Stimulated activated CD4-positive, alpha-beta T cell treated with anti-CD3 and anti-CD28 coated beads, Interleukin-15, amount 100 ng/mL, for 1 hour (primary cell): ENCODE measurements at places on chromosomes 3 and 15.

GRCh38 chr3:8457039-8457438, 44.6 kb upstream of the LMCD1 start:
- DNase-seq, result no peak

DNA sequence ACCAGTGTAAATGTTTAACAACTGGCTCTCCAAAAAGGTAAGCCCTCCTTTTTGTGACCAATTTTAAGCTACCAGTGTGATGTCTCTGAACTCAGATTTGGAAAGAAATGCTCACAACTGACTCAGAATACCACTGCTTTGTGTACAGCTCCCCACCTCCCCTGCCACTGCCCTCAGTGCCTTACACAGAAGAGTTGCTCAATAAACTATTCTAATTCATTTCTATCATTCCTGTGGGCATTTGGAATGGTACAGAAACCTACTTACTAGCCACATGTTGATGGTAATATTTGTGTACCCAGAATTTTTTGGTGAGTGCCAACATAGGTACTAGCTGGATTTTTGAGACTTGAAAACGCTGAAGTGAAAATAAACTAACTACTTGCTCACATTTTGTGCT, 16.0 kb downstream of the LRRN1 start:
- no peak for DNase-seq

DNA sequence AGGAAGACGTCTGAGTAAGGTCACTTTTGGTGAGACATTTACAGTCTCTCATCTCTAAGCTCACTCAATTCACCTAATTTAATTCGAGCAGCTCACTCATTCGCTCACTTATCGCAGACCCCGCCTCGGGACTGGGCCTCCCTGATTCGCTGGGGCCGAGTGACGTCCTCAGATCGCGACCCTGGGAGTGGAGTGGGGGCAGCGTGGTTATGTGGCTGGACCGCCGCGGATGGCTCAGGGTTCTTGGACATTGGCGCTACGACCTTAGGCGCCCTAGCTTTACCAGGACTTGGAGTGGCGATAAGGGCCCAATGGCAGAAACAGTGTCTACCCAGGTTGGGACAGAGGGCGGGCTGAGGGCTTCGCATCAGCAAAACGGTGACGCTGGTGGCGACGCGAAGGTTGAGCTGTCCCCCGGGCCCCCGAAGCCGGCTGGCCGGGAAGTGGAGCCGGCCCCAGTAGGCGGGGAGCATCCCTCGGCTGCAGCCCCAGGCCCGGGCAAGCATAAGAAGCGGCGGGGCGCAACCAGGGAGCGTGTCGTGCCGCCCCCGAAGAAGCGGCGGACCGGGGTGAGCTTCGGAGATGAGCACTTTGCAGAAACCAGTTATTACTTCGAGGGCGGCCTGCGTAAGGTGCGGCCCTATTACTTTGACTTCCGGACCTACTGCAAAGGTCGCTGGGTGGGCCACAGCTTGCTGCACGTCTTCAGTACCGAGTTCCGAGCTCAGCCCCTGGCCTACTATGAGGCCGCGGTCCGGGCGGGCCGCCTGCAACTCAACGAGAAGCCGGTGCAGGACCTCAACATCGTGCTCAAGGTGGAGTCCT, at the start of gene RPUSD2:
TSS of gene RPUSD2 (plus strand) at position 171 of the 825 bp plus-strand sequence. CDS start at position 210, 39 bp downstream.
- peak; percentile 71 for DNase-seq

- no peak for DNase-seq
Observed at GRCh38 chr3:10419637-10420232, 85.7 kb downstream of the ATP2B2 start.

GRCh38 chr3:131048030-131048429, 21.4 kb downstream of the NEK11 start:
- no peak for DNase-seq

DNA sequence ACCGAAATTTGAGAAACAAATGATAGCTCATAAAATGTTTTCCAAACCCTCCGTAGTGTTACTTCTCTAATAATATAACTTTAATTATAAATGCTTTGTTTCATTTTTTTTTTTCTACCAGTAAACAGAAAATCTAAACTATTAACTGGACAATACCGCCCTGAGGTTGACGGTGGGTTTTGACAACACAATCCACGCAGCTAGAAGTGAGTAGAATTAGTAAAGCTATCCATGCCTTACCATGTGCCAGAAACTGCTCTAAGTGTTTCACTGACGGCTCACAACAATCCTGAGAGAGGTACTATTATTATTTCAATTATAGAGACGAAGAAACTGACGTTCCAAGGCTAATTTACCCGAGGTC, 410 bp downstream of the NDUFAF1 start:
- DNase-seq, result no peak

DNA sequence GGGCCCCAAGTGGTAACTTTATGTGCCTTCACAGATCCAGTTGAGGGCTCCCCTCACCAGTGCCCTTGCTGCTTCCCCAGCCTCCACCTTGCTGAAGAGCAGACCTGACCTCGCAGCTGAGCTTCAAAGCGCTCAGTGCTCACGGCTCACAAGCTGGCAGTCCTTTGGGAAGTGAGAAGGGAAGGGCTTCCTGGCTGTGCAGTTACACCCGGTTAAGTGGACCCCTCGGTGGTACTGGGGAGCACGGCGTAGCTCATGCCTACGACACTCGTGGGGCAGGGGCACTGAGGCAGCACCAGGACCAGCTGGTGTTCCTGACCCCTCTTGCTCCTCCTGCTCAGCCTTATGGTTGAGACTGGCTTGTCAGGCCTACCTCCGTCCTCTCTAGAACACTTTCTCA, 629.0 kb upstream of the TBL1XR1 start:
- DNase-seq, result no peak

GRCh38 chr15:98395974-98396610, 252.2 kb upstream of the IGF1R start:
- DNase-seq, result no peak

GRCh38 chr15:52329150-52329549, 33.5 kb upstream of the MYO5C start:
- no peak for DNase-seq

DNA sequence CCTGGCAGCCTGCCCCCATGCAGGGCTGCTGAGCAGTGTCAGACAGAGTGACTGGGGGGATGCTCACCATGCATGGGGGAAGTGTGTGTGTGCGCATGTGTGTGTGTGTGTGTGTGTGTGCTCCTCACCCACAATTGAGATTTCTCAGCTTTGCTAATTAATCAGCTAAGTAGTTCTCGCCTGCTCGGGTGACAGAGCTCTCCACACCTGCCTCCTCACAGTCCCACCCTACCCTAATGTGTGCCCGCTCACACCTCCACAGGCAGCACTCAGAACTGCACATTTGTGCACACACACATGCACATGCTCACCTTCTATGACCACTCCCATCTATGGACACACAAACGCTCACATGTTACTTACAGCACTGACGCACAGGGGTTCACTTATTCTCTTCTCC, 37.3 kb downstream of the CACNA2D2 start:
- no peak for DNase-seq

- no peak for DNase-seq
Observed at GRCh38 chr3:74756674-74757073, 142.2 kb upstream of the CNTN3 start.
